ENCODE measurements at places on chromosomes 11 and 22.
A peak's percentile ranks its signal among the peaks of the same experiment; 100 is the strongest.

DNA sequence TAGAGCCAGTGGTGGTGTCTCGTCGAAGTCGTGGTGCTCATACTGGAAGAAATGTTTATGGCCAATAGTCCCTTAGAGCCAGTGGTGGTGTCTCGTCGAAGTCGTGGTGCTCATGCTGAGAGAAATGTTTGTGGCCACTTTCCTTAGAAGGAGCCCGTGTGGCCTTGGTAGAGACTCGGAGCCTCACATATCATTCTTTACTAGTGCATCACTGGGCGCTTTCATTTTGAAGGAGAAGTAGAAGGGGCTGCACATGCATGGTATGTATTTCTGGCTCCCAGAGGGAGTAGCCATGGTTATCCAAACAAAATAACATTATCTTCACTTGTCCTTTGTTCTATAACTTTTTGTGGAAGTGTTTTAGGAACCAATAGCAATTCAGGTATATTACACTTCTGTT, 69.5 kb downstream of the JAM3 start:
- DNase-seq = no peak

DNA sequence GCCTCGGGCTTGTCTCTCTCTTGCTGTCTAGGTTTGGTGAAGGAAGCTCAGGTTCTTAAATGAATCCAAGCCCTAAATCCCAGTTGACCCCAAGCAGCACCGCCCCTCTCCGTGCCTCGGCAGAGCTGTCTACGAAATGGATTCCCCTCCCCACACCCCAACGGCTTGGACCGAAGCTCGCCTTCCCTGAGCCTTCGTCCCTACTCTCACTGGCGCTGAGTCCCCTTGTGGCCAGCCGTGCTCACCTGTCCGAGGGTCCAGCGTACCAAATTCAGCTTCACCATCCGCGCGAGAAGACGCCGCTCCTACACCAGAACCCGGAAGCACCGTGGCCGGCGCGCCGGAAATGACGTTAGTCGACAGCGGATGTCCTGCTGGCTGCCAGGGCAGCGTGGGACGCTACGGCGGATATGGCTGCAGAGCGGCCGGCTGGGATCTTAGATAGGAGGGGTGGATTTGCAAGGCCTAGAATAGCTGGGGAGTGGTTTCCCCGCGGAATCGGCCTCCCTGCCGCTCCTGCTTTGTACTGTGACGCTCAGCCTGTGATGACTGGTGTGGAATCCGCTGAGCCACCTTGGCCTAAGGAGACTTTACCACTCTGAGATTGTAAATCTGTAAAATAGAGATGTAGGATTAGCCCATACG, at the start of gene TFIP11:
TFIP11 (minus strand) TSS at position 325 of the 645 bp plus-strand sequence. CDS start 2,201 bp downstream, outside the sequence.
- DNase-seq = peak; percentile 97

- DNase-seq = peak; percentile 88
Observed at GRCh38 chr11:94876645-94877442, 96.5 kb downstream of the CWC15 start.

- DNase-seq = peak; percentile 5
Observed at GRCh38 chr11:15073361-15074205, at the start of gene CALCB. Gene CALCB (plus strand): TSS chr11:15073593. CDS start chr11:15074719, 1,126 bp downstream.

DNA sequence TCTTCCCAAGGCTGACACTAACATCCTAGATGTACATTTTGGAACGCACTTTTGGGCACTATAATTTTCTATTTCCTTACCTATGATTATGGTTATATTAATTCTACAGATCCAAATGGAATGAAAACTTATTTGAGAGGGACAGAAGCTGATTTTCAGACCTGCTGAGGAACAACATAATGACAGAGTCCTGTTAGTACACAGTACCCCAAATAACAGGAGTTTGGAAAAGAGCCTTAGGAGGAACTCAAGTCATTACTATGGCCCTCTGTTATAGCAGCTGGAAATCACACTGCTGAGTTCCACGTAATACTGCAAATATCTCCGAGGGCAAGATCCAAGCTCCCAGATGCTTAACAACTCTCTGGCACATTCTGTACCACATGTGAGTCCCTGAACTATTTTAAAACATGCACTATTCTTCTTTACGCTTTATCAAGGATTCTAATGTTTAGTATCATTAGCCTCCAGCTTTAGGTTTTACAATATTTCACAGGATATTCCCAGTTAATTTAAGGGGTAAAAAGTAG, 1027.7 kb upstream of the CCDC90B start:
- DNase-seq = no peak

DNA sequence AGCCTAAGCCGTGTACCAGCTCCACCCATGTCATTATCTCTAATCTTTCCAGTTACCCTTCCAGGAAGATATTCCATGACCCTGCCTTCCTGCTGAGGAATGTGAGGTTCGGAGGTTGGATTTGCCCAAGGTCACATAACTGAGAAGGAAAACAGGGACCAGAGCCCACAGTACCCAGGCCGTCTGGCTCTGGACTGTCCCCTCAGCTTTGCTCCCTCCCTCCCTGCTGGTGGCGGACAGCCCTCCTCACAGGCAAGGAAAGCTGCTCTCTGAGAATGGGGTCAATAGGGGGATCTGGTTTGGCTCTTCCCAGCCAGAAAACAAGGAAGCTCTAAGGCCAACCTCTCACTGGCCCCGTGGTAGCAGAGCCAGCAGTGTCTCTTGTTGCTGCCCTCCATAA, 63.3 kb downstream of the SYN3 start:
- DNase-seq = no peak

- DNase-seq = peak; percentile 41
Observed at GRCh38 chr11:47948137-47948536, 32.2 kb upstream of the PTPRJ start.

DNA sequence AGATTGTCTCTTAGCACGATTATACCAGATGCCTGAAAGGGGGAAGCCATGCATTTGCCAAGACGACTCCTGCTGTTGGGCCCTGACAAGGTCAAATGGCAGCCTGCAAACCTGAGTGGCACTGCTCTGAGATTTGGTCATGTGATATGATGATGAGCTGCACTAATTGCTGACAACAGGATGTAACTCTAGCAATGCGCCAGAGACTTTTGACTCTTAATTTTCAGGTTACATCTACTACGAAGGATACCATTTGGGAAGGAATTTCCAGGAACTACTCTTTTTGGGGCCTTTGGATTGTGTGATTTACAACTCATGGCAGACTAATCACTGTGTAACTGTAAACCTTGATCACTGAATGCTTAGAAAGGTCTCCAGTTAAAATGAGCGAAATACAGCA, 13.1 kb downstream of the TREH start:
- DNase-seq = no peak

GRCh38 chr11:102582140-102582539, 43.0 kb downstream of the MMP20 start:
- DNase-seq = no peak

GRCh38 chr11:46238078-46238966, 39.1 kb upstream of the CREB3L1 start:
- DNase-seq = peak; percentile 77

- no peak for DNase-seq
Observed at GRCh38 chr11:6197466-6198200, 1.4 kb upstream of the OR52W1 start.

GRCh38 chr11:18285841-18286240, 19.8 kb downstream of the SAA1 start:
- DNase-seq = no peak

DNA sequence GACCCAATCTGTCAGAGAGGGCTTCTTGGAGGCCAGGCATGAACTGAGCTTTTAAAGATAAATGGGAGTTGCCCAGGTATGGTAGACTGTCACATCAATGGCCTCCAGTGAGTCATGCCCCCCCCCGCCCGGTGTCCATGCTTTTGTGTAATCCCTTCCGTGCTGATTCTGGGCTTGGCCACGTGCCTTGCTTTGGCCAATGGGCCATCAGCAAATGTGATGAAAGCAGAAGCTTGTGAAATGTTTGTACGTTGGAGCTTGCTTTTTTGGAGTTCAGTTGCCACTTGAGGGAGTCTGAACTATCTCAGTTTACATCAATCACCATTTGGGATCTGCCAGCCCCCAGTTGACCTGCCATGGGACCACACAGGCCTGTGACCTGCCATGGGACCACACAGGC, 4.3 kb upstream of the THY1 start:
- no peak for DNase-seq

- DNase-seq = peak; percentile 82
Observed at GRCh38 chr22:46267431-46268279, at the start of gene TTC38. Gene TTC38 (plus strand): TSS chr22:46268008. CDS start chr22:46268040, 32 bp downstream.

- DNase-seq = peak; percentile 90
Observed at GRCh38 chr22:28594797-28595462, 84.7 kb downstream of the TTC28 start.

GRCh38 chr11:100004541-100004940, 682.5 kb upstream of the ARHGAP42 start:
- no peak for DNase-seq

DNA sequence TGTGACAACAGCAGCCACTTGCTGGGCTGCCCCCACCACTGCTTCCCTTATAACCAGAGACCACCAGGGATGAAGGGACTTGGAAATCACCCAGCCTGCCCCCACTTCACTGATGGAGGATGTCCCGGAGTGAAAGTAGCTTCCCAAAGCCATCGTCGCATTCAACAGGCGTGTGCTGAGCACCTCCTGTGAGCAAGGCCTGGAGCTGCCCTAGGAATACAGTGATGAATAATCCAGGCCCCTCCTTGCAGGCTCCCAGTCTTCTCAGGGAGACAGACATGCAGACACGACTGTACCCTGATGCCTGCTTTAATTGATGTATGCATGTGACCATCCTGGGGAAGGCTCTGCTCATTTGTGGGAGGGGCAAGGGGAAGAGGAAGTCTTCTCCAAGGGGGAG, 22.6 kb downstream of the PTPN5 start:
- DNase-seq = no peak

DNA sequence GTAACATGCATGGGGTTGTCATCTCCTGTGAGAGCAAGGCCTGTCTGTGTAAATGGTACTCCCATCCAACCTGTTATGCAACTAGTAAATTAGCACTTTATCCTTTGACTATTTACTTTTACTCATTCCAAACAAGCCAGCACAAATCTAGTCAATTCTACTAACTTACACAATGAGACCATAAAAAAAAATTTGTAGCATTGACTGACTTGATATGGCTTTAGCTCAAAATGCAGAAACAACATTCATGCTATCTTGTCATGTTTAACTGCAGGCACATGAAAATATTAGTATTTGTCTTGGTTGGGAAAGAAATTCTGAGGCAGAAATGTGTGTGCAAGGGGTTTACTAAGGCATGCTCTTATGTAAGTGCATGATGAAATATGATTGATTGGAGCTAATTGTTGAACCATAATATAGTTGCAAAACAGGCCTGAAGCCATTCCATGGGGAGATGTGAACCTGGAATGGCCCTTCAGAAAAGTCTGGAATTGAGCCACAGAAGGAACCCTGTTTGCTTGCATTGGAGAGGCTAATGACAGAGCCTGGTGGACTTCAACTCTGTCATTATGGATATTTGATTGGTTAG, 2.5 kb downstream of the SLC22A25 start:
- DNase-seq = no peak

DNA sequence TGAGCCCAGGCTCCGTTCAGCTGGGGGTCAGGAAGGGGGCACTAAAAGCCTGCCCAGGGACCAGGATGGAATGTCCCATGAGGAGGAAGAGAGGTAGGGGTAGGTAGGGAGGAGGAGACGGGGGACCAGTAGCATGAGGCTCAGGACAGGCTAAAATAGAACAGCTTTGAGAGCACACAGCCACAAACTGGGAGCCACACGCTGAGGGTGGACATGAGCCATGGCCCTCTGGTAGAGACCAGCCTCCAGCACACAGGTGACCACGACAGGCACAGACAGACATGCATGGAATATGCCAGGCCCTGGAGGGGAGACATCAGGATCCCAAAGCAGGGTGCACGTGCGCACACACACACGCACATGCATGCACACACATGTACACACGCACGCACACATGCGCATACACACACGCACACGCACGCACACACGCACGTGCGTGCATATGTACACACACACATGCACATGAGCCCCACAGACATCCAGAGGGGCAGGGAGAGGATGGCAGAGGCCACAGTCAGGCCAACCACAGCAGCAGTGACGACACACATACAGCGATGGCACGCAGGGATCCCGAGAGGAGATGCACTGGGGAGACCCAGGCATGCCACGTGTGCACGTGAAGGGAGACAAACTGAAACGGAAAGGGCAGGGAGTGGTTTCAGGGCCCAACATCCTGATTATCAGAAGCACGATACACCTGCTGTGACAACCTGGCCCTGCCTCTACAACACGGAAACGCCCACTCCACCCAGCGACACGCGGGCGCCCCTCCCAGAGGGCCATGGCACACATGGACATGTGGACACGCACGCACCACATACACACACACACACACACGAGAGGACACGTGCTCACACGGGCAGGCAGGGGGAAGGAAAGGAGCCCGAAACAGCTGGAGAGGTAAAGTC, 25.7 kb downstream of the LRRC10B start:
- DNase-seq = no peak

DNA sequence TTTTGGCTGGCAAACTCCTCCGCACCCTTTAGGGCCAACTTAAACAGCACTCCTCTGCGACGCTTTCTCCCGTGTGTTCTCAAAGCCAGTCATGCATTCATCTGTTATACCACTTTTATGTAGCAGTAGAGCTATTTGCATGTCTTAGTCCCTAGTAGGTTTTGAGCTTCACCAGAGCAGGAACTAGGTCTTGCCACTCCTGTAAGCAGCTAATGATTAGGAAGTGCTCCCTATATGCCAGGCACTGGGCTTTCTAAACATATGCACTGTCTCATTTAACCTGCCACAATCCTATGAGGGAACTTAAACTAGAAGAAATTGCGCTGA, 180.8 kb downstream of the DBX1 start:
- no peak for DNase-seq

- DNase-seq = no peak
Observed at GRCh38 chr11:100741866-100742625, 55.0 kb downstream of the ARHGAP42 start.

DNA sequence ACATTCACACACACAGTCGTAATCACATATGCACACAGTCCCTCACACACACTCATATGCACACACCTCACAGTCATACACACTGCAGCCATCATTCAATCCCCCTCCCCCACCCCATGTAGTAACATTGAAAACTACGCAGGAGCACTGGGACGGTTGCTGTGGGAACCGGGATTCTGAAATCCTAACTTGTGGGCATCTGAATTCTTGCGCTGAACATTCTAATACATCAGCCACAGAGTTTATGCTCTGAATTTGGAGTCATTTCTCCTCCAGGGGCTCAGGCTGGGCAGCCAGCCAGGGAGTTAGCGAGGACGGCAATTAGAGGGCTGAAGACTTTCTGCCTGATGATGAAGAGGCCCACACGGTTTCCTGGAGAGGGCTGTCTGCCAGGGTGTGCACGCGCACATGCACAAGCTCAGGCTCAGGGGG, 32.7 kb downstream of the CD6 start:
- peak; percentile 51 for DNase-seq

DNA sequence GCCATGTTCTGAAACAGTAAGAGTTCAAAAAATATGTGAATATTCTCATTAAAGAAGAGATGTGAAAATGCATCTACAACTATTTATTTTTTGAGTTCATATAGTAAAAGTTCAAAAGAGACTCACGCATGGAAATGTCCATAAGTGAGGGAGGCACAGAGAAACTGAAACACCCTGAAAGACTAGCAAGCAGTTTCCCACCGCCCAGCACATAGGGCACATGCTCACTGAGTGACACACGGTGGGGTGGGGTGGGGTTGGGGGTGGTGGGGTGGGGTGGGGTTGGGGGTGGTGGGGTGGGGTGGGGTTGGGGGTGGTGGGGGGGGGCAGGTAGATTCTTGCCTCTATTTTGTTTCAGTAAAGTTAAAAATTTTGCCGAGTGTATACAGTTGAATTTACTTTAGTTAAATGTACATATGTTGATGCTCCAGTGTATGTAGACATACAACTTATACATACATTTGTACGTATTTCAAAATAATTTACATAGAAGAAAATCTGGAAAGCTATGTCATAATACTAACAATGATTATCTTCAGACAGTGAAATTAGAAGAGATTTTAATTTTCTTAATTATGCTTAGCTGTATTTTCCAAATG, 6.3 kb downstream of the CCDC34 start:
- DNase-seq = no peak

- no peak for DNase-seq
Observed at GRCh38 chr11:68749229-68750123, 1.8 kb downstream of the TESMIN start.

Data from hematopoietic multipotent progenitor cell treated with erythropoietin and hydrocortisone succinate and interleukin-3 and kit ligand, for 4 days (in vitro differentiated cells).